Subcutaneous preadipocyte (primary cell): ENCODE measurements at places on chromosomes 5 and 9. TPM values are rescaled to one million over a fixed set of nuclear protein-coding genes. Genes with fewer than 3 reads are reported as not detected.

The ARHGEF28 gene
- 1.1 and 20.7 TPM in 2 replicates for total RNA-seq

The TAF11L10 gene
- total RNA-seq, result not detected in 2 replicates

The DUSP1 gene
- 96.8 and 158 TPM in 2 replicates for total RNA-seq

The ANKRD33B gene
- total RNA-seq, result 4.4 and 5.9 TPM in 2 replicates

The C5orf52 gene
- not detected in 2 replicates for total RNA-seq

The CA9 gene
- 0.20 and 1.1 TPM in 2 replicates for total RNA-seq

The IL13 gene
- total RNA-seq, result under 0.01 TPM in 1 of 2 replicates, not detected in the other

The PLAC8L1 gene
- 0.20 TPM in 1 of 2 replicates, not detected in the other for total RNA-seq

The ACSL6 gene
- not detected in 2 replicates for total RNA-seq

The PRR16 gene
- 19.5 and 21.3 TPM in 2 replicates for total RNA-seq

The HAVCR1 gene
- 0.20 and 0.37 TPM in 2 replicates for total RNA-seq

The TTC23L gene
- under 0.01 TPM in 1 of 2 replicates, not detected in the other for total RNA-seq

The ALDH1B1 gene
- total RNA-seq, result 31.6 and 38.3 TPM in 2 replicates

The PCDHGA4 gene
- total RNA-seq, result 1.5 and 3.5 TPM in 2 replicates

The TTF1 gene
- total RNA-seq, result 5.5 and 8.2 TPM in 2 replicates

The PCDHA4 gene
- under 0.01 TPM in 1 of 2 replicates, not detected in the other for total RNA-seq

The F2RL2 gene
- 0.37 and 0.78 TPM in 2 replicates for total RNA-seq

The IL6ST gene
- total RNA-seq, result 675 and 679 TPM in 2 replicates

The SPATA31A3 gene
- total RNA-seq, result not detected in 2 replicates

The SMIM32 gene
- total RNA-seq, result not detected in 2 replicates

The CYLC2 gene
- not detected in 2 replicates for total RNA-seq

The BAG1 gene
- 18.6 and 25.0 TPM in 2 replicates for total RNA-seq

The OSMR gene
- 108 and 122 TPM in 2 replicates for total RNA-seq

The ANKRD34B gene
- total RNA-seq, result not detected in 2 replicates

The GDA gene
- total RNA-seq, result 0.20 TPM in 1 of 2 replicates, not detected in the other

The GNPDA1 gene
- 47.4 and 54.3 TPM in 2 replicates for total RNA-seq

The NEUROG1 gene
- not detected in 2 replicates for total RNA-seq

The ADGRD2 gene
- total RNA-seq, result not detected in 2 replicates

The SLC6A19 gene
- total RNA-seq, result not detected in 2 replicates
